ENCODE measurements at places on chromosomes 4 and X.

DNA sequence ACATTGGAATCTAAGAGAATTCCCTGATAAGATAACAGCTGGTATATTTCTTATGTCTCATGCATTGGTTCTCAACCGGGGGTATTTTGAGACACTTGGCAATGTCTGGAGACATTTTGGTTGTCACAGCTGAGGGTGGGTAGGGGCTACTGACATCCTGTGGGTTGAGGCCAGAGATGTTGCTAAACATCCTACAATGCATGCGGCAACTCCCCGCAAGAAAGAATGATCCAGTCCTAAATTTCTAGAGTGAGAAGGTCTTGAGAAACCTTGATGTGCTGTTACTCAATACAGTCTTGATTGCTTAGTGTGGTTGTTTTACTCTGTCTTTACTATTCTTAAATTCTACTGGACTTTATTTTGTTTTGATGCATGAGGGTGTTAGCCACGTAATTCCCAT lies 287.2 kb downstream of the FRMPD4 start:
- no peak for DNase-seq

- DNase-seq = no peak
Measured at GRCh38 chr4:61335241-61335763, 135.2 kb downstream of the ADGRL3 start.

- DNase-seq = no peak
Measured at GRCh38 chrX:13936521-13937225, 93.0 kb downstream of the GEMIN8 start.

DNA sequence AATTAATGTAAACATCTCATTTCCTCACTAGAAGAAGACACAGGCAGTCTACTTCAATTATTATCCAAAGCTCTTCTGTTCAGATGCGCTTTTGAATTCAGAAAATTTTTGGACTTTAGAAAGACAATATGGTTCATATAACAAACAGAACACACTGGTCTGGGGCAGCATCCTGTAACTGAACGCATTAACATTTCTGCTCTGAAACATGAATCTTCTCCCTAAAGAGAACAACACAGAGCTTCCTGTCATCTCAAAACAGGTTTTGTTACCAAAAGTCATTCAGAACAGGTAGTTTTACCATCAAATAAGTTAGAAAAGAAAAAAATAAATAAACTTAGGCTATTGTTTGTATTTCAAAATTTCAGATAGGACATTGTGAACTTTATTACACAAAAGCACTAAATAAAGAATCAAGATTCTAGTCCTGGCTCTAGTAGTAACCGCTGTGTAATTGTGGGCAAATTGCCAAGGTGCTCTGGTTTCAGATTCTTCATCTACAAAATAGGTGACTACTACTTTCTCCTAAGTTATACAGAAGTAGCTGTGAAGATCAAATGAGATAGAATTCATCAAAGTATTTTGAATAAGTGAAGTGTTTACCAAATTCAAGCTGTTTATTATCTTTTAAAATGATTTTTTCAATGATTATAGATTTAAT lies 252.3 kb upstream of the RASGEF1B start:
- no peak for DNase-seq

DNA sequence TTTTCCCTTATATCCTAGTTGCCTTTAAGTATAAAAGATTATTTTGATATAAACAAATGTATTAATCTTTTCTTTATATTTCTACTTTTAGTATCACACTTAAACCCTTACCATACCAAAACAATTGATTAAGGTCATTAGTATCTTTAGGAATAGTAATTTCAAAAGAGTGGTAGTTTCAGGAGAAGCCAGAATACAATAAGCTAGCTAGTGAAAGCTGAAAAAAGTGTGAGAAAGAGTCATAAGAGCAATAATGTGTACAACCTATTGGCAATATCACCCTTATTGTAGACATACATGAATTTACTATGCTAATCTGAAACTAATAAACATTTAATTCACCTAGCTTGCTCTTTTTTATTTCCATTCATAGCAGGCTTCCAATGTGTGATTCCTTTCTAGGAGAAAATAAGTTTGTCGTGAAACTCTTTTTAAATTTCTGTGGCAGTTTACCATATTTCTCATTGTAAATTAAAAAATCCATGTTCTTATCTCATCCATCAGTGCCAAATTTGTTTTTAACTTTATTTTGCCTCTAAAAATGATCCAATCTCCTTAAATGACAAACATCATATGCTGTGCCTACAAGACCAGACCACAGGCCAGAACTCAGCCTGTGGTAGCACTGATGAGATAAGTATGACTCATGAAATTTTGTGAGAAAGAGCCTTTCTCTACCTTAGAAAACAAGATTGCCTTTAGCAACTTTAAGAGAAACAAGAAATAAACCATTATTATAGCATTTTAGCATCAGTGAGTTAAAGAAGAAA lies 8.1 kb downstream of the NEK1 start:
- no peak for DNase-seq

Data from stimulated activated CD4-positive, alpha-beta T cell treated with anti-CD3 and anti-CD28 coated beads, TNF-alpha, amount 100 ng/mL, for 1 hour (primary cell).